Small intestine (tissue), 16 donors: ENCODE measurements at places on chromosomes 6 and 20. TPM values are rescaled to one million over a fixed set of nuclear protein-coding genes. Genes with fewer than 3 reads are reported as not detected.
A peak's percentile ranks its signal among the peaks of the same experiment; 100 is the strongest.

GRCh38 chr6:160203522-160203921 lies 55.1 kb downstream of the SLC22A2 start:
- H3K4me1 ChIP-seq: no peaks in the 10 kb centered on the region
- no peak overlapping the region for H3K27ac ChIP-seq
- DNase-seq: peak; percentile 30
- H3K27me3 ChIP-seq: no peaks in the 10 kb centered on the region

GRCh38 chr6:145960918-145961589 lies 3.1 kb downstream of the SHPRH start:
- no peak overlapping the region for H3K4me3 ChIP-seq
- H3K36me3 ChIP-seq: no peaks in the 10 kb centered on the region
- no peaks in the 10 kb centered on the region for H3K27me3 ChIP-seq
- no peak overlapping the region for H3K27ac ChIP-seq
- no peak for DNase-seq
- peaks cover 2% of the 10 kb centered on the region for H3K4me1 ChIP-seq

- H3K27ac ChIP-seq: no peak overlapping the region
- no peaks in the 10 kb centered on the region for H3K27me3 ChIP-seq
- no peaks in the 10 kb centered on the region for H3K4me1 ChIP-seq
- DNase-seq: peak; percentile 14
These were observed 3.8 kb upstream of the LPA start for GRCh38 chr6:160667639-160668481.

DNA sequence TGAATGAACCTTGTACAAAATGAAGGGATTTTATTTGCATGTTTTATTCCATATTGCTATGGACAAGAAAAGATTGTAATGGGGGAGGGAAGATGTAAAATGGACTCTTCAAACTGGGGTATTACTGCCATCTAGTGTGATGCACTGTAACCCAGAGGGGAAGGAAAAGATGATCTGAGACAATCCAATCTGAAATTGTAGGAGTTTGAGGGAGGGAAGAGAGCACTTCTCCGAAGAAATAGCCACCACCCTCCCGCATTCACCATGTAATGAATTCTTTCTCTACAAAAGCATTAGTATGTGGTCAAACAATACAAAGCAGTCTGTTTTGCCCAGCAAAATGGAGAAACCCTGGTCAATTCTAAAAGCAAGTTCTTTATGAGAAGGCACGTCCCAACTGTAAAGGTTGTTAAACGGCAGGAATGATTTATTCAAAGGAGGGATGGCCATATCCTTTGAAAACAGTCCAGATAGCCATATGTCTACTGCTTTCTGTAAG lies 679.5 kb upstream of the NRSN1 start:
- peak; percentile 34 for DNase-seq
- H3K36me3 ChIP-seq: no peaks in the 10 kb centered on the region
- H3K27me3 ChIP-seq: no peaks in the 10 kb centered on the region
- H3K4me1 ChIP-seq: peaks cover 3% of the 10 kb centered on the region
- H3K27ac ChIP-seq: no peak overlapping the region

DNA sequence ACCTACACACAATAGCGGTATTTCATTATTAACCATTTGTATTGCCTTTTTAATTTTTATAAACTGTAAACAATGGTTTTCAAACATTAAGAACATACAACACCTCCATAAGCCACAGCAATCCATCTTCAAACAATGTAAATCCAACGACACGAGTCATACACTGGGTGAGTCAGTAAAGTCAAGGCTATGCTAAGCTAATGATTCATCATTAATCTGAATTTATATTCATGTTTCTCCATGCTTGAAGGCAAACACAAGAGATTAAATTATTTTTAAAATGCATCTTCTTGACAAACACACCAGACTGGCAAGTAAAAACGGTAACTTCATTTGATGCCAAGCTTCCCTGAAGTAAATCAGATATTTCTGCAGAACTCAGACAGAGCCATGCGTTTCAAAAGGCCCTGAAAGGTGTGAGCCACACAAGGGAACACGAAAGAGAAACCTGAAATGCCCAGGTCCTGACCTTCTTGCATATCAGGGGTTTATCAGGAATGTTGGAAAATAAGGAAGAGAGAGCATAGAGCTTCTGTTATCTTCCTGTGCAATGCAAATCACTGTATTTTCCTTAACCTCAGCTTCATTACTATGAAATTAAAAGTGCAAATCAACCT lies 162.5 kb downstream of the ALDH8A1 start:
- DNase-seq: peak; percentile 78
- H3K36me3 ChIP-seq: no peaks in the 10 kb centered on the region
- no peaks in the 10 kb centered on the region for H3K27me3 ChIP-seq
- no peak overlapping the region for H3K4me3 ChIP-seq

DNA sequence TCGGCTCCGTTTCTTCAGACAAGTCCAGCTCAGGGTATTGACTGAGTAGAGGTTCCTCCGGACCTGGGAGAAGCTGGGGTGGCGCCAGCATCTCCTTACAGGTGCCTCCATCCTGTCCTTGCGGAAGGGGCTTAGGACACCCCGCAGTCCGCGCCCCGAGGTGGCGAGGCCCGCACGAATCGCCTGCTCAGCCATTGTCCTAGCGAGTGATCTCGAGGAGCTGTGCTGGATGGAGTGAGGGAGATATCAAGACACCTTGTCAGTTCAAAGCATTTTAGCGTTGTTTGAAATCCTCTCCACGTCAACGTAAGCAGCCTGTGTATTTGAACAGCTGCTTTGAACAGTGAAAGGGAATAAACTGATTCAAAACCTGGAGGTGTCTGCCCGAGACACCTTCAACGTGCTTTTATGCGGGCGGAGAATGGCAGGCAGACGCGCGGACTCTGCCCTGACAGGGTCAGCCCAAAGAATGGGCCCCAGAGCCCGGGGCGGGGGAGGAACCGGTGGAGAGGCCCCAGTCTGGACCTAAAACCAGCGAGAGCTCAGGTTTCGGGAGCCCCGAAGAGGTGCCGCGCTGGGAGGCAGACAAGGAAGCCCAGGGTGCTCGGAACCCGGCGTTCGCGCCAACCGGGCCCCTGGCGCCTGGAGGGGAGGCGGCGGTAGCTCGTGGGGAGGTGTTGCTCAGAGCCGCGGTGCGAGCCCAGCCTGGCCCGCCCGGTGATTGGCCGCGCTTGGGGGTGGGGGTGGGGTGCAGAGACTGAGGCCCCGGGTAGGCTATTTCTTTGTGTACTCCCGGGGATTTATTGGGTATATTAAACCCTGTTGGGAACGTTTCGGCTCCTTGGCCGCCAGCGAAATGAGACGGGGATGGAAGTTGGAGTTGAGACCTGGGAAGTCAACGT lies 3.1 kb upstream of the POU3F2 start:
- H3K36me3 ChIP-seq: no peaks in the 10 kb centered on the region
- no peak overlapping the region for H3K4me3 ChIP-seq
- no peak for DNase-seq
- H3K27ac ChIP-seq: no peak overlapping the region
- H3K27me3 ChIP-seq: peaks cover 54% of the 10 kb centered on the region

Gene WFDC5
- polyA plus RNA-seq: not detected
